ENCODE measurements at places on chromosomes 3 and 15.

DNA sequence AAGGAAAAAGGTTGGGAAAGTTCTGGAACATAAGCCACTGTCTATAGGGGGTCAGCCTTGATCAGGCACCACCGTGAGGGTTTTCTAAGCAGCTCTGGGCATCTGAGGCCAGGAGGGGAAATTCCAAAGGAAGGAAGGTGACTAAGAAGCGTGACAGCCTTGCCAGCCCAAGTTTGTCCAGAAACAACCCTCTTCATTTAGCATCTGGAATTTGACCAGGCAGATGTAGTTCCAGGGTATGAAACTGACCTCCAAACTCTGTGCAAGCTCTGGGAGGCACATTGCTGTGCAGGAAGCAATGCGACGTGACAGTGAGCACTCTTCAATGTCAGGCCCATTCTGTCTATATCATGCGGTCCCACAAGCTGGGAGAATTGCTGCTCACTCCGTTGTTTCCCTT, 85.4 kb upstream of the TPM1 start:
- DNase-seq, result no peak

GRCh38 chr3:187802203-187802927, 57.1 kb upstream of the BCL6 start:
- DNase-seq, result no peak

DNA sequence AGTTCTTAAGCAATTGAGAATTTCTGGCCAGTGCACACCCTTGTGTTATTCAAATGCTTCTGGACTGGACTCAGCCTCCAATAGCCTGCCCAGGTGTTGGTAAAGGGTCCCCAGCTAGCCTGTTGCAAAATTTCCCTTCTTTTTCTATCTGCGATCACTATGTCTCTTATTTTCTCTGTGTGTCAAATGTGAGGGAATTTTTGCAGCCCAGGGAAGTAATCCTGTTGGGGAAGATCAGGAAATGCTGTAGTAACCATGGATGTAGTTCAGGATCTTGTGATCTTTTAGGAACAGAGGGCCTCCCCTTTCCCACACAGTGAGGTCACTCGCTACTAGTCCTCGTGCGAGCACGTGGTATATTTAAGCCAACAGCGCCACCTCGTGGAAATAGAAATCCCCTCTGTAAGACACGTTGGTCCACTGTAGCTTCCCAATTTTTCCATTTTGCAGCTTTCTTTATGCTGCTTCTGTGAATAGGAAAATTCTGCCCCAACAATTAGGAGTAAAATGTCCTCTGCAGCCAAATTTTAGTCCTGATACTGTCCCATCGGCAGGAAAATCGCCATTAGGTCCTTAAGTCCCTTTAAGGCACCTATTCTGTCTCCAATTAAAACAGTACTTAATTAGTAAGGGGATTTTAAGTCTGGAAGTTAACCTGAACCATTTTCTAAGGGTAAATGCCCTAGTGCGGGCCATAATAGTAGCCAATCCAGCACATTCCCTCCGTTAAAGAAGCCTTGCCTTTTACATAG, 4.0 kb upstream of the SMCO1 start:
- peak; percentile 93 for DNase-seq

DNA sequence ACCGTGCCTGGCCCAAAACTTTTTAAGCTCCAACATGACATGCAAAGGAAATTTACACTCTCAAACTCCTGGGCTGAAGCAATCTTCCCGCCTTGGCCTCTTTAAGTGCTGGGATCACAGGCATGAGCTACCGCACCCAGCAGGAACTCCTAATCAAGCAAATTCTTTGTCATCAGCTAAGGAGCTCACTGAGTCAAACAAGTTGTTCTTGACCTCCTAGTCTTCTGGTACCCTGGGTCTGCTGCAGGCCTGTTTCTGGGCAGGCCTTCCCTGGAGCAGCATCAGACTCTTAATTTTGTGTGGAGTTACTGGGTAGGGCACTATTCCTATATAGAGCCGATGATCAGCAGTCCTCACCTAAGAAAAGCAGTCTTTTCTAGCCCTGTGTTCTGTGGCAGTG, 68.4 kb upstream of the FLNB start:
- no peak for DNase-seq

DNA sequence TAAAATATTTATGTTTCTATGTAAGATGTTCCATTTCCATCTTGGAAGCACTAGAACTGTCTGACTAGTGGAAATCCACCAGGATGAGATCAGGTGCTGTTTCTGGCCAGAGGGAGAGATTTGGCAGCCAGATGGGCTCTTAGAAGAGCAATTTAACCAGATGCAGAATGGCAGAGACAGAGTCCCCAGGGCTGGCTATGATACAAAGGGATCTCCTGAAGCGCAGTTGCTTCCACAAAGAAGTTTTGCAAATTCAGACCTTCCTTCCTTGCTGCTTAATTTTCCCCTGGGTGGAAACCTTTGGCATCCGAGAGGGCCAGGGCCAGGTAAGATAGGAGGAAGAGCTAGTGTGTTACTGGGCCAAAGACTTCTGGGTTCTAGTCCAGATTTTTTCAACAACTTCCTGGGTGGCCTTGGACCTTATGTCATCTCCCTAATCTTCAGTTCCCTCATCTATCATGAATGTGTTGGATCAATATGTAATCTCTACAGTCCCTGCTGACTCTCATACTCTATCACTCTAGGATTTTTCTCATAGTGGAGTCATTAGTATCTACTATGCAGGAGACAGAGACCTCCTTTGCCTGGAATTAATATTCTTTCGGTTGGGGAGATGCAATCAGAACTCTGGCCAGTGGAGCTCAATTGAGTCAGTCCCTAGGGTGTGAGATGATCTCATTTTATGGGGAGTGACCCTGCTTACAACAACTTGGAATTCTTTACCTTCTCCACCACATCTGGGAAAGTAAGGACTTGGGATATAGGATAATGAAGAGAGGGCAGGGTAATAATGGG, 41.1 kb upstream of the NDUFB4 start:
- DNase-seq, result no peak

DNA sequence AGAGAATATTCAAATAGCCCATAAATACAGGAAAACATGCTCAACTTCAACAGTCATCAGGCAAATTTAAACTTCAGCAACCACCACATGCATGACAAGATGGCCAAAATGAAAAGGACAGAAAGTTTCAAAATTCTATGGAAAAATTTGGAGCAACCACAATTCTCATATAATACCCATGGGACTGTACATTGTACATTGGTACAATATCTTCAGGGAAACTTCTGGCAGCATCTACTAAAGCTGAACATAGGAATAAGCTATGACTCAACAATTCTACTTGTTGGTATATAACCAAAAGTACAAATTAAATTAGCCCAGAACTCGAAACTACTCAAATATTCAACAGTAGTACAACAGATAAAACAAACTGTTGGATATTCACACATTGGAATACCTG, 847.6 kb downstream of the TBL1XR1 start:
- DNase-seq, result no peak

- no peak for DNase-seq
Measured at GRCh38 chr3:18687286-18687685, 262.1 kb upstream of the SATB1 start.

DNA sequence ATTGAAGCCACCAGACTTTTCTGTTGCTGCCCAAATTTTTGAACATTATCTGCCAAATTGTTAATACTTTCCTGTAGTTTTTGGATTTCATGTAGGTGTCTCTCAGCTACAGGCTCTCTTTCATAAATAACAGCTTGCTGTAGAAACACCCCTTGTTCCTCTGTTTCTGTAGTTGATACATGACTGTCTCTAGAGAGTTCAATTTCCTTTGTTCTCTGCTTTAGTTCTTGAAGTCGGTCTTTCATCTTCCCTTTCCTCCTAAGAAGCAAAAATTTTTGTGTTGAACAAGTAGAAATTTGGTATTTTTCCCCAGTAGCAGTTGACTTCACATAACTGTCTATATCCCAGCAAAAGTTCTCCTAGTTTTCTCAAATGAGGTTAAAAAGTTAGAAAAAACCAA, 13.4 kb downstream of the STX19 start:
- DNase-seq, result no peak

DNA sequence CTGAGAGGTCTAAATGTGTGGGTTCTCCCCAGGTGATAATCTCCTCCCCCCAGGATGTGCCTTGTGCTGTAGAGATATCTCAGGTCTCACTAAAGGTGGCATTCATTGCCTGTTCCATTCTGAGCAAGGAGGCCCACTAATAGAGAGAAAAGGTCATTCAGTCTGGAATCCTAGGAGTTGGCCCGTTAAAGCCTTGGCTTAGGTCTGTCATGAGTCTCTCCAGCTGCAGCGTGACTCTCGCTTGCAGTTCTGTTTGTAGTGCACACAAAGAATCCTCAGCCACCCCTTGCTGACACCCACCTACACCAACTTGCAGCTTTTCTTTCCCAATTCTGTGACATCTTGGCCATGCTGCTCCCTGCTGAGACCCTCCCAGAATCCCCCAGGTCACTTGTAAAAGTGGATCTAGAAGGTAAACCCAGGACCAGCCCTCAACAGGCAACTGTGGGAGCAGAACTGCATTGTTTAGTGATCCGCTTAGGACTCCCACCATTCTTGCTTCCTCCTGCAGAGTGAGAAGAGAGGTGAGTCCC, 17.7 kb downstream of the MAGEF1 start:
- no peak for DNase-seq

DNA sequence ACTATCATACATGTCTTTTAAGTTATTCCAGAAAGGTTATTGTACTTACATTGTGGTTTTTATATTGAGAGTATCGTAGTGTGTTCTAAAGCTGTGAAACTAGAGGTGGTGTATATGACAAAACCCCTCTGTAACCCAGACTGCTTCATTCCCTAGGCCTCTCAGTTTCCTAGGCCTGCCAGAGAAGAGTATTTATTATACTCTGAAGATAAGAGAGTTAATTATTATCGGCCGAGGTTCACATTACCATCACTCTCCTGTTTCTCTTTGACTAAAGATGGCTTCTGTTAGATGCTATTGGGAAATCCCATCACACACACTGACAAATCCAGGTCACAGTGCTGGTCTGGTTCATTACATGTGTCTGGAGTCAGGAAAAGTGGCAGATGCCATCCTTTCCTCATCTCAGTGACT, 20.5 kb downstream of the EXOSC7 start:
- DNase-seq, result no peak

DNA sequence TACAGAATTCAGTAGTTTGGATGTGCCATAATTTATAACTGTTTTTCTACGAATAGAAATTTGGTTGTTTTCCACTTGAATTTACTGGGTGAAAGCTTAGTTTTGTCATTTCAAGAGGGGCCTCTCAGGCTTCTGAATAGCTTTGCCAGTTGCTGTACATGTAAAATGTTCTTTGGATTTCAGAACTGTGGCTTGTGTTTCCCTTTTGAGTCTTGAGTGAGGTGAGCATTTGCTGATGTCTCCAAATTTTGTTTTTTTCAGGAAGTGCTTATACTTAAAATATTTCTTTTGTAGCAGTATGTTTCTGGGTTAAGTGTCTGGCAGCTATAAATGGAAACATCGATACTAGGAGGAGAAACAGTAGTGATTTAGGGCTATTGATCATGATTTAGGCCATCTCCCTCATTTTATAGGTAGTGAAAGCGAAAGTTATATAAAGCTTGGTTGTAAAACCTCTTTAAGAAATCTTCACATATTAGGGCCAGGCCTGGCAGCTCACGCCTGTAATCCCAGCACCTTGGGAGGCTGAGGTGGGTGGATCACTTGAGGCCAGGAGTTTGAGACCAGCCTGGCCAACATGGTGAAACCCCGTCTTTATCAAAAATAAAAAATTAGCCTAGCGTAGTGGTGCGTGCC, 9.2 kb upstream of the TRAK1 start:
- peak; percentile 17 for DNase-seq

DNA sequence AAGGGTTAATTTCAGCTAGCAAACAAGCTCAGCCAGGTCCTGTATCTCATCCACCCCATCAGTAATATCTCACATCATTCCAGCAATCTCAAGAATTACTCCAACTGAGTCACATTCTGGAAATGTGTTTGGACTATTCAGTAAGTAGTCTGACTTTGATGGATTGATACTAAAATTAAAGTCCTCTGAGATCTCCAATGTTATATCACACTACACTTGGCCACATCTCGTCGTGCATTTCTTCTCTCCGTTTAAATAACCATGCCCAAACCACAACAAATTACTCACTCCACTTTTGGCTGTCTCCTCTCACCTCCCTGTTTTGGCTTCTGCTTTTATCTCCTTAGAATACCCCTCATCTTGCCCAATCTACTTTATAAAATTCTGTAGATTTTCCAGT, 292.2 kb downstream of the PYDC2 start:
- no peak for DNase-seq

GRCh38 chr3:133930341-133930933, 34.8 kb upstream of the RAB6B start:
- peak; percentile 46 for DNase-seq

DNA sequence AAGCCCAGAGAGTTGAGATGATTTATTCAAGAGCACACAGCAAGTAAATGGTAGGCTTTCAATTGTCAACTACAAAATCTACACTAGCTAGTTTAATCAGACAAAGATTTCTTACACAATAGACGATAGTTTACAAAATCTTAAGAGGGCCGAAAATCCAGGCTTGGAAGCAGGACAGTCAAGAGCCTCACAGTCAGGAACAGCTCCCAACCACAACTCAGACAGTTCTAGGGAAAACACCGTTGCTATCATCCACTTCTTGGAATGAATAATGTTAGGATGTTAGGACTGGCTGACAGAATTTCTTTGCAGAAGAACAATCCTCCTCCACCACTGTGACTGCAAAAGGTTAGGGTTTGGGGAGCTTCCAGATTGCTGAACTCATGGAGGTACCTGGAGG, 290.8 kb upstream of the ZPLD1 start:
- DNase-seq, result no peak

- DNase-seq, result no peak
Measured at GRCh38 chr3:175977968-175978752, 1119.0 kb downstream of the NAALADL2 start.

DNA sequence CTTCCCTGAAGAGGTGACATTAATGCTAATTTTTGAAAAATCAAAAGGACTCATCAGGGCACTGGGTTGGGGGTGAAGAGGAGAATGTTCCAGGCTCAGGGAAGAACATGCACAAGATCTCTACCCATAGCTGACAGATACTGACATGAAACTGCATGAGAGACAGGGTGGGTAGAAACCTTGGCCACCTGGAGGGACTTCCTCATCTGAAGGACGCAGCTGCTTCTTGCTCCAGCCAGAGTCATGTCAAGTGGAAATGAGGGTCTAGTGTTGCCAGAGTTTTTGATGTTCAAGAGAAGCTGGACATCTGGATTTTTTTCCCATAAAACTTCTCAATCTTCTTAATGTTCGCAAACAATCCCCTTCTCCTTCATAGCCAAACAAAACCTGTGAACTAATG, 29.7 kb downstream of the AMOTL2 start:
- DNase-seq, result no peak
